ENCODE measurements at places on chromosomes 4 and X.

GRCh38 chr4:104726002-104726401 lies 231.3 kb upstream of the CXXC4 start:
- no peak for DNase-seq

DNA sequence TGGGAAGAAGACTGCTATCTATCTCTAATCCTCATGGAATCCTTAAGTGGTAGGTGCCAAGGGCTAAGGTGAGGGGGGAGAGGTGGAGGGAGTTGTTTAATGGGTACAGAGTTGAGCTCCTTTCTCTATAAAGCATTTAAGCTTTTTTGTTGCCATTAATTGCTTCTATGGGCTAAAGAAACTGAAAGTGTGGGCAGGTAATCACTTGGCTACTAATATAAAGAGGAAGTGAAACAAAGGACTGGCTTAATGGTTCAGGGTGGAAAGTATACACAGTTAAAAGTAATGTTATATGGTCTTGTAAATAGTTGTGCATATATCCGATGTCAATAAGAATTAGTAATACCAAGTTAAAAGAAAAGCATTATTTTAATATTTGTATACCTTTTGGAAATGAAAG lies 83.9 kb downstream of the POLA1 start:
- DNase-seq = no peak

DNA sequence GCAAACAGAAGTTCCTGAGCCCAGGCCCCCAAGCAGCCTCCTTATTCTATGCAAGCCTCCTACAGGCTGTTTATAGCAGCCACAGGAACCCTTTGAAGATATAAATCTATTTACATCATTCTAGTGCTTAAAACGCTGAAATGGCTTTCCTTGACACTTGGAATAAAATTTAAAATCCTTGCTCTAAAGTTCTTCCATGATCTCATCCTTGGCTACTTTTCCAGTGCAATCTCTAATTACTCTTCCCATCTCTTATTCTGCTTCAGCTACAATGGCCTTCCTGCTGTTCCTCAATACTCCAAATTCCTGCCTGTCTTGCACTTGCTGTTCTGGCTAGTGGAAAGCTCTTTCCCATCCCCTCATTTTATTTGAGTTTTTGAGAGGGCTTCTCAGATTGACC lies 634.2 kb upstream of the NR3C2 start:
- DNase-seq = no peak

DNA sequence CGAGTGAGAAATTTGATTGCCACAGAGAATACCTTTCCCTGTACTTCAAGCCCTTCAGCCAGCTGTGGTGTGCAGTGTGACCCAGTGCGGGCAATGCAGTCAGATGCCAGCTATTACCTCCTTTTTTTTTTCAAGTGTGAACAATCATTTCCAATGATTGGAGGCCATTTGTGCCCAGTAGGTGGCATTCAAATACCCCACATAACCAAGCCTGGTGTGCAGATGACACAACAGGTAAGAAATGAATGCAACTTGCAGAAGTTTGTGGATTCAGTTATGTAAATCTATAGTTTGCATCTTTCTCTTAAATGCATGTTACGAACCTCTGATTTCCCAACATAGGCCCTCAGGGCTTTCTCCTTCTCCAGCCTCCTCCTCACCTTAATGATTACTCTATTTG lies 98.0 kb downstream of the CLCN4 start:
- DNase-seq = no peak

- no peak for DNase-seq
Measured at GRCh38 chr4:79663141-79663540, 255.1 kb upstream of the GK2 start.

- no peak for DNase-seq
Measured at GRCh38 chr4:88609387-88609786, 17.1 kb downstream of the HERC3 start.

DNA sequence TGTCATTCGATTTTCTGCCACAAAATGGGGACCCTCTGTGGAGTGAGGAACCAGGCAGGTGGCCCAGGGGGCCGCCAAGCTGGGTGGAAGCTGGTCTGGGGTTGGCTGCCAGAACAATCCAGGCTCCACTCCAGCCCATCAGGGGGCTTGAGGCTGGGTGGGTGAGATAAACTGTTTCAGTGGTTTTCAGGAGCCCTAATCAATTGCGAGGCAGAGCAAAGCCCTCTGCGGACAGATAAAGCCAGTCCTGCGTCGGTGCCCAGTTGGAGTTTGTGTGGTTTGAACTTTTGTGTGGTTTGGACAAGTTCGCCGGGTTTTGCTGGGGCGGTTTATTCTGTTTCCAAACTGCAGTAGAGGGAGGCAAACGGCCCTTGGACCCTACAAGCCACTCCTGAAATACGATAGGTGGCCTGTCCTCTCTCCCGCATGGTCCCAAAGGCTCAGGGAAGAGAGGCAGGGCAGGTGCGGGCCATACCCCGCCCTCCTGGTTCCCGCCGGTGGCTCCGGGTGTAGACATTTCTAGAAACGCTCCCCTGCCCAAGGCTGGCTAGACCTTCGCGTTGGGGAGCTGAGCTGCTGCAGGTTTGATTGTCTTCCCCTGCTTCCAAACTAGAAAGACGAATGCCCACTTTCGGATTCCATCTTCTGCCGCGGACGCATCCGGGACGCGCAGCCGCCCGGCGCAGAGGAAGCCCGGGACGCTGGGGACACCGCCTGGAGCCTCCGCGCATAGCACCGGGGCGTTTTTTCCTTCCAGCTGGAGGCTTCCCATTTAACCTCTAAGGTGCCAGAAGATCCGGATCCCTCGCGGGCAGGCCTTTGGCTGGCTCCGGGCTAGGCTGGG lies 169.0 kb upstream of the BCOR start:
- DNase-seq = peak; percentile 32

DNA sequence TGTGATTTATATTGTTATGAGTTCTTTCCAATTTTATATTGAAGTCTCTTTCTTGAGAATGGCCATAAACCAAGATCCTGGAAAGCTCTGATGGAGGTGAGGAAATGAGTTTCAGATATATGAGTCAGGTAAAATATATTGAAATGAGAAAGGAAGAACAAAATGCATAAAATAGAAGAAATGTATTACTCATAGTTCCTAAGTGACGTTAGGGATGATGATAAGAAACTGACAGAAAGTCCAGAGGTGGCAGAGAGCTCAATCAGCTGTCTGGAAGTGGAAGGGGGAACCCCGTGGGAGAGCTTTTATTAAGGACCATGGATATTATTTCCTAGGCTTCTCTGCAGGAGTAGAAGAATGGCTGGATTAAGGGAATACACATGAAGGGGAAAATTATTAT lies 24.6 kb downstream of the UGT2B7 start:
- no peak for DNase-seq

- DNase-seq = no peak
Measured at GRCh38 chr4:166823126-166823525, 411.2 kb downstream of the SPOCK3 start.

DNA sequence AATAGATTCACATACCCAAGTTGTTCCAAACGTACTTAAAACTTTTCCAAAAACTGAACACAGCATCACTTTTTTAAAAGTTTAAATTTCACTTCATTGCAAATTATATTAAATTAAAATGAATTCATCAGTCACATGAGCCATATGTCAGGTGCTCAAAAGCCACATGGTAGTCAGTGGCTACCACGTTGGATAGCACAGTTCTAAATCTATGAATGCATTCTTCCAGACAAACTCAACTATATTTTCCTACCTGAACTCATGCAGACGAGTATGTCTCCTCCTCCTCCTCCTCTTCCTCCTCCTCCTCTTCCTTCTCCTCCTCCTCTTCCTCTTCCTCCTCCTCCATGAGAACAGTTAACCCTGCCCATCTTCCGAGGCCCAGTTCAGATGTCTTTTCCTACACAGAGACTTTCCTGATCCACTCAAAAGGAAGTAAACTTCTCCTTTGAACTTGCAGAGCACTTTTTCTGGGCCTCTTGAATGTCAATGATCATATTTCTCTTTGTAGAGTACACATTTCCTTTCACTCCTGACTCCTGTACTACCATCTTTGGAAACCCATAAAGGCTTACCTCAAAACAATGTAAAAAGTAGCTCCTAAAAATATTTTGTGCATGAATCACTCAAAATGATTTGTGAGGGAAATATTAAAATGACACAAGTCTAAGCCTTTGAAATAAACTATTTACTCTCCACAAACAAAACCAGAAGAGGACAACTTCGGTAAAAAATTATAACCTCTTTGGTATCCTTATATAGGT lies 172.6 kb downstream of the AMELX start:
- no peak for DNase-seq

DNA sequence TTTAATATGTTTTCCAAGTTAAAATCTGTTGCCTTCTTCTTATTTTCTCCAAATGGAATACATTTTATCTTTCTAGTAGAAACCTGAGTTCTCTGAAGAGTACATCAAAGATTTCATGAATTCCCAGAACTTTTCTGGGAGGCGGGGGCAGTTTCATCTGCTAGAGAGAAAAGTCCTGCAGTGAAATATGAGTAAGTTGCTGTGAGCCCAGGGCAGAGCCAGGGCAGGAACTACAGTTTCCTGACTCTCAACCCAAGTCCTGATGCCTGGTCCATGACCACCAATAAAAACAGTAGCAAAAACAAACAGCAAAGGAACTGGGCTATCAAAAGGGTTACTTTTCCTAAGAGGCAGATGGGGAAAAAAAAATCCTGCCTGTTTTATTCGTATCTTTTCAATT lies 239.4 kb upstream of the CTSO start:
- no peak for DNase-seq

GRCh38 chr4:54333657-54334056 lies 104.6 kb downstream of the PDGFRA start:
- DNase-seq = no peak

GRCh38 chr4:184887333-184887732 lies 61.6 kb upstream of the ACSL1 start:
- no peak for DNase-seq

GRCh38 chrX:13852001-13852695 lies 35.3 kb upstream of the GPM6B start:
- no peak for DNase-seq

DNA sequence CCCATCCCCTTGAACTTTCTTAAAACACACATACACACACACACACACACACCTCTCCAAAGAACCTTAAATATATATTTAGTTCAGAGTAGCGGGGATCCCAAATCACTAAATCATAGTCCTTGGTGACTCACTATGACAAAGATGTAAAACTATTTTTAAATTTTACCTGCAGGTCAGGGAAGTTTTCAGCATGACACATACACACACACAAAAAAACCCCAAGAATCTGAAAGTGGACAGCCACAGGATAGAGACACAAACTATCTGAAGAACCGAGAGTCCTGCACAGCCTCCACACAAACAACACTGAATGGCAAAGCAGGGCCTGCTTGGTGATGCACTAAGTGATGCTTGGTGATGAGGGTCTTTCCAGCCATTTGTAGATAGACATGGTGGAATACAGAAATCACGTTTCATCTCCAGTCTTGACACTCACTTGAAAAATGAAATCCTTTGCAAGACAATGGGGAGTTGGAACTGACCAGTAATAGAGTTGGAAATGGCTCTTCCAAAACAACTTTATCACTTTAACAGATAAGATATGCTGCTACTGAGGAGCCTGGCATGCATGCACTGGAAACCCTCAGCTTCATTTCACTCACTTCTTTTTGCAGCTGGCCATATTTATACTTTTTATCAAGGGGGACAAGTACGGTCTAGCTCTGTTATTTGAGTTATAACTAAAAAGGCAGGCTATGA lies 307.3 kb downstream of the RAPGEF2 start:
- no peak for DNase-seq

DNA sequence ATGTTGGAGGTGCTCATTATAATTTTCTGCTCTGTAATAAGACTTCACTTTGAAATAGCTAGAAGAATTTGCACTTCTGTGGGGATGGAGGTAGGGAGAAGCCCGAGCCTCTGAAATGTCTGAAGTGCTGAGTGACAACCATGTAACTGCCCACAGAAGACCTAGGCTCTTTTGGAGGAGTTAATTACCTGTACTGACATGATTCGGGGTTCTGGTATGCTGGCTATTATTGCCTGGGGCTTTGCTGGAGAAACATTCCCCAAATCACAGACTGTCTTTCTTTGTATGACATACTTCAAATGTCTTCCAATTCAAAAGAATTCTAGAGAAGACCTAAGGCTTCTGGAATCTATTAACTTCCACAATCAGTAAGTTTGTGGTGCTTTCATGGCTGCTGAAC lies 211.2 kb upstream of the POF1B start:
- DNase-seq = no peak

- DNase-seq = no peak
Measured at GRCh38 chr4:126969360-126970235, 663.2 kb upstream of the INTU start.

DNA sequence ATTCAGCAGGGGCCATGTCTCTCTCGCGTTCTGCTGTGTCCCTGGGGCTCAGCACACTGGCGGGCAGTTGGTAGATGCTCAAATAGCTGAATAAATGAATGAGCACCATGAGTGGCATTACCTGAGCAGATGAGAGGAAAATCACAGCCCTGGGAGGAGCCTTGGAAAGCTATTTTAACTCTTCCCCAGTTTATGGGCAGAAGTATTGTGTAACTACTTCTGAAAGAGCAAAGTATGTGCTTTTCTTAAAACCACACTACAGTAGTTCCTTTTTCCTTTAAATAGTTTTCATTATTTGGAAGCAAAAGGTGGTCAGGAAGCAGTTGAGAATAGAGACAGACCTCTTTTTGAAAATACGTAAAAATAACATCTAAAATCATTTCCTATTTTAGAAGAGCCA lies 3.0 kb upstream of the PLAC1 start:
- no peak for DNase-seq

DNA sequence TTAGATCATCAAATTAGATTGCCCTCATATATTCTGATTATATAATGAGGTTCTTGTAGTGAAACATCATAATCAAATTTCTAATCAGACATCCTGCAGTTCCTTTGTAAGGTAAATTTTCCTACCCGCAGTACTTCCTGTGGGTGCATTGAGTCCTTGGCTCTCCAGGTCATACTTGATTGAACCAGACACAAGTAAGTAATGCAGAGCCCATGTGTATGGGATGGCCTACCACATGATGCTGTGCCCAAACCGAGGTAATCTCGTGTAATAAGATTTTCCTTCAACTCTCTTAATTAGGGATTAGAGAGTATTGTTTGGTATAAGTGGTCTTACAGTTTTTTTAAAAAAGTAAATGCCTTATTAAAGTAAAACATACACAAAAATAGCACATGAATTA lies 1841.8 kb downstream of the PCDH7 start:
- no peak for DNase-seq

DNA sequence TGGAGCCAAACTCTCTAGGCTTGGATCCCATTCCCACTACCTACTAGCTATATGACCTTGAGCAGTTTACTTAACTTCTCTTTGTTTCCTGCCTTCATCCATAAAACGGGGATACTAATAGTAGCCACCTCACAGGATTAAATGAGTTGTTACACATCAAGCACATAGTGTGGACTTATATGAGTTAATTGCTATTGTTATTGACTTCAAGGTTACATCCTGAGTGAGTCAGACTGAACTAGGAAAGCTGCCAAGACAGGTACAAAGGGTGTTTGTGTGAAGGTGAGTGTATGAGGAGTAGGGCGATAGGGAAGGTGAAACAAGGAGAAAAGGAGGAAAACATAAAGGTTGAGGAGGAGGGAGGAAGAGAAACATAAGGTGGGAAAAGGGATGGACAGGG lies 32.2 kb downstream of the TFDP3 start:
- DNase-seq = no peak

- no peak for DNase-seq
Measured at GRCh38 chrX:39690541-39691415, 407.0 kb downstream of the BCOR start.

Data from central memory CD4-positive, alpha-beta T cell (primary cell).